ENCODE measurements at places on chromosomes 2 and 18.

GRCh38 chr18:34697233-34697632 lies 12.9 kb upstream of the DTNA start:
- no peak for DNase-seq

- no peak for DNase-seq
Measured at GRCh38 chr18:9016633-9017166, 85.8 kb upstream of the NDUFV2 start.

DNA sequence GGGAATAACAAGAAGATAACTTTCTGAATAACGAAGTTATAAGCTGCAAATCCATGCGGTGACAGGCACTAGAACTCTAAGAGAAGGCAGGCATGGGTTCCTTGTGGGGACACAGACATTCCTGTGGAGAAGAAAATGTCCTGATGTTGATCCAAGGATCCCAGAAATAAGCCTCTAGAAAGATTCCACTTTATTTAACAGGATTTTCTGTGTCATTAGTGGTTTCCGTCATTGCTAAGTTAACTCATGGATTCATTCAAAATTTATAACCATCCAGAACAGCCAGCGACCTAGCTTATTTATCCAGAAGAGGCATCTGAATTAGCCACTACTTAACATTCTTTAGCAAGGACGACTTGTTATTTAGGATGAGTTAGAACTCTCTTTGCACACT lies 10.0 kb upstream of the CD302 start:
- no peak for DNase-seq

GRCh38 chr18:73381699-73382036 lies 513.9 kb upstream of the NETO1 start:
- DNase-seq, result no peak

- DNase-seq, result no peak
Measured at GRCh38 chr2:102009557-102009956, 17.8 kb downstream of the IL1R2 start.

DNA sequence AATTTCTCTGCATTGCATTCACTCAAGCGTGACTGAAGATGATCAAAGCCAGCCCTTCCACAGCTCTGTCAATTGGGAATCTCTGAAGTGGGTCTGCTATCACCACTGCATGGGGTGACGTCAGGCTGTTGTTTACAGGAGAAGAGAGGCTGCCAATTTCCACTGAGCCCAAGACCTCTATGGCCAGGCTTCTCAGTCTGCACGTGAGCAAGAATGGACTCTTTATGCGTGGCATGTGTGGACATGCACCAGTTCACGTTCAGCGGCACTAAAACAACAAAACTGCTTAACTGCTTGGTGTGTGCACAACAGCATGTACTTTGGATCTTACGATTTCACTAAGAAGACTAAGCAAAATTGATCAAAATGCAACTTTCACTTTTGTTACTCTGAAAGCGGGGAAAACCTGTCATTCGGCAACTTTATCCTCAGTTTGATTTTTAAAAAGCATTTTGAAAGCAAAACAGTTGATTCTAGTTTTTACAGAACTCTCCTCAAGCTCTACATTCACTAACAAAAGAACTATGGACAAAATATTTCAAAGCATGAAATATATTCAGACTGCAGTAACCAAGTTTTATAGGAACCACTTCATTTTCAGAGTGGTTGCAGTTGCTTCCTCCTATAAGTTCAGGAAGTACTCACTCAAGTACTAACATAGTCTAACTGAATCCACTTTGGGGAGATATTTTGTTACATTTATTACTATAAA lies 77.0 kb upstream of the SERTAD2 start:
- DNase-seq, result peak; percentile 56

DNA sequence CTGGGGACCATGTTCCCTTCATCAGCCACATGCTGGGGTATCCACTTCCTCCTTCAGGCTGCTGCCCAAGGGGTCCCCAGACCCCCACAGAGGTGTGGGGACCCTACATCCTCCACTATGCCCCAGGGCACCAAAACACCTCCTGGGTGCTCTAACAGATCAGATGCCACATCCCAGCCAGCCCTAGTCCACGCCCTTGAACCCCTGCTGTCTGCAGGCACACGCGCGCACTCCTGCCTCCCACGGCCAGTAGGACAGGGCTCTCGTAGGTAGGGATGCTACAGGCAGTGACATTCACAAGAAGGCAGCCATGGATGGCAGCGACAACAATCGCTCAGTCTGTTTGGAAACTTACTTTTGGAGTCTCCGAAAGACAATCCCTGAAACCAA lies 3.0 kb upstream of the GPC1 start:
- no peak for DNase-seq

DNA sequence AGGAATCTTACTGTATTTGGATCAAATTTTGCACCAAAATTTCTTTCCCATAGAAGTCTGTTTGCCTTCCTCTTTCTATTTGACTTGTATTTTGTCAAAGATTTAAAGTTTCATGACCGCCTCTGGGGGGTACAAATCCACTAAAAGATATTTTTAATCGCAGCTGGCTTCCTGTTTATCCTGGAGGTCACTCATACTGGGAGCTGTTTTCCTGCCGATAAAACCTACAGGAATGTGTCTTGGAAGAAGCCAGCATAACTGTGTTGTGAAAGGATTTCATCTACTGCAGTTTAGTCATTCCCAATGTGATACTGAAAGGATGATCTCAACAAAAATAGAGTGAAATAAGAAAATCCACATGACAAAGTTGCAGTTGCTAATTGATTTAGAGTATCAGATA lies 184.0 kb downstream of the RIT2 start:
- DNase-seq, result no peak

DNA sequence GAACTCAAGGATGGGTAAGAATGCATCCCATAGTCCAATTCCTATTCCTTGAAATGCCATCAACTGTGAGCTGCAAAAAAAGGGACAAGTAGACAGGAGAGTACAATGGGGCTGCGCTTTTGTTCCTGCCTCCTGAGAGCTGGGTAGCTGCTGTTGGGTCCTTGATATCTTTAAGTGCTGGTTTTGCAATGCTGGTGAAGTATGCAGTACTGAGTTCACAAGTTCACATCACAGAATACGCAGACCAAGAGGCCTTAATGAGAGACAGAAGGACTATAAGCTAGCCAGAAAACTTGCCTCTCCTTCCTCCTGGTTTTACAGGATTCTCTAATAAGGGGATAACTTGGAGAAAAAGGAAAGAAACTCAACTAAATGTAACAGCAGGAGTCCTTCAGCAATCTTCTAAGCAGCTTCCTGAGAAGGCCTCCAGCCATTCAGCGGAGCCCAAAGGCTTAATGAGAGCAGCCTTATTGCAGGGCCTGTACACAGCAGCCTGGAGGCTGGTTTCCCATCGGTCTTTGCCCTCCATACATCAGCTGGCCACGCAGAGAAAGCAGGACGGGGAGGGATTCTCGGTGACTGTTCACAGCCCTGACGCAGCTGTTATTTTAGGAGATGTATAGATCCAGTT lies 293.1 kb downstream of the CDCA7 start:
- no peak for DNase-seq

DNA sequence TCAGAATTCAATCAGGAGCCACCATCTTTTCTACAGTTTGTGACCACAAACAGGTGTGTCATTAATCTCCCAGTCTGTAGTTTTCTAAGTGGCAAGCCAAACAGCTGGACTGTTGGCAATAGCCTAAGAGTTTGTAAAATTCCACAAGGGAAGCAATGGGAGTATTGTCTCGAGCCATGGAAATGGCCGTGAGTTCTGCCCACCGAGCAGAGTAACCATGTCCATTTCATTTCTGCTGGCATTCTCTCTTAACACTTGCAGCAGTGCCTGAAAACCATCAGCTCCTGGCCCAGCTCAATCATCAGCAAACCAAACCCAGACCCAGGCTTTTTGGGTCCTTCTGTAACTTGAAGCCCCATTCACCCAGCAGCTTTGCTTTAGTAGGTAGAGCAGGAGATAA lies 387.8 kb upstream of the CDH7 start:
- DNase-seq, result no peak

GRCh38 chr2:240336820-240337427 lies 98.5 kb upstream of the GPC1 start:
- DNase-seq, result no peak

- peak; percentile 21 for DNase-seq
Measured at GRCh38 chr2:138280999-138281695, 220.4 kb upstream of the SPOPL start.

GRCh38 chr2:187320846-187321245 lies 127.2 kb downstream of the CALCRL start:
- no peak for DNase-seq

DNA sequence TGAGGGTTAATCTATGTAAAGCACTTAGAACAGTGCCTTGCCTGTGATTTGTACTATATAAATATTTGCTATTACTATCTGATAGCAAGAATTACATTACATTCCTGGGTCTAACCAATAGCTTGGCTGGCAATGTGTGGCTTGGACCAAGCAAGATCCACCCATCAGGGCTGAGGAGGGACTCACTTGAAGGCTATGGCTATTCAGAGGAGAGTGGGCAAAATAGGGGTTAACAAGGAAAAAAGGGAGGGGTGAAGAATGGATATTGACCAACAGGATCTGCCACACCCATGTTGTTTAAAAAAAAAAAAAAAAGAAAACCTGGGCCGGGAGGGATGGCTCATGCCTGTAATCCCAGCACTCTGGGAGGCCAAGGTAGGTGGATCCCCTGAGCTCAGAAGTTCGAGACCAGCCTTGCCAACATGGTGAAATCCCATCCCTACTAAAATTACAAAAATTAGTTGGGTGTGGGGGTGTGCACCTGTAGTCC lies 20.0 kb upstream of the TMBIM1 start:
- DNase-seq, result no peak

DNA sequence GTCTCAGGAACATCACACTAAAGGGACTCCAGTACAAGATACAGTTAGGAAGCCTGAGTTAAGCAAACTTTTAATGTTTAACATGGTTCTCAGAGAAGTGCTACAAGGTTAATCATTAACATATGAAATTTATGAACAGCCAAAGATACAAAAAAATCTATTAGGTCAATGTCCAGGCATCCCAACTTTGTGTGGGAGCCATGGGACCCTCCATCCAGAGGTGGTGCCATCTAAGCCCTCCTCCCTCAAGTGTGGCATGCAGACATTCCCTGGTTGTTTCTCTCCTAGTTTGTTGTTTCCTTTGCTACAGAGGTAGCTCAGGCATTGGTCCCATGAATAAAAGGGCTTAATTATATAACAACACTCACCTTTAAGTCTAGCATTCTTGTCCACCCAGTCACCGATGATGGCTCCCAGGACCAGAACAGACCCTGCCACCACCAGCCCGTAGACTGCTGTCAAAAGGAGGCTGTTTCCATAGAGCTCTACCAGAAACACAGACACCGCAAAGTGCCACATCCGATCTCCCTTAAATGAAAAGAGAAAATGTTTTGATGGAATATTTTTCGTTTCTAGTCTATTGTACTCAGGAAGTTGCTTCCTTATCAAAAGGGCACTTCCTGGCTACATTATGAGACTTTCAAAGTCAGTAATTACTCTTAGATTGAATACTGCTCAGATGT lies 5.7 kb downstream of the SLC40A1 start:
- DNase-seq, result no peak

DNA sequence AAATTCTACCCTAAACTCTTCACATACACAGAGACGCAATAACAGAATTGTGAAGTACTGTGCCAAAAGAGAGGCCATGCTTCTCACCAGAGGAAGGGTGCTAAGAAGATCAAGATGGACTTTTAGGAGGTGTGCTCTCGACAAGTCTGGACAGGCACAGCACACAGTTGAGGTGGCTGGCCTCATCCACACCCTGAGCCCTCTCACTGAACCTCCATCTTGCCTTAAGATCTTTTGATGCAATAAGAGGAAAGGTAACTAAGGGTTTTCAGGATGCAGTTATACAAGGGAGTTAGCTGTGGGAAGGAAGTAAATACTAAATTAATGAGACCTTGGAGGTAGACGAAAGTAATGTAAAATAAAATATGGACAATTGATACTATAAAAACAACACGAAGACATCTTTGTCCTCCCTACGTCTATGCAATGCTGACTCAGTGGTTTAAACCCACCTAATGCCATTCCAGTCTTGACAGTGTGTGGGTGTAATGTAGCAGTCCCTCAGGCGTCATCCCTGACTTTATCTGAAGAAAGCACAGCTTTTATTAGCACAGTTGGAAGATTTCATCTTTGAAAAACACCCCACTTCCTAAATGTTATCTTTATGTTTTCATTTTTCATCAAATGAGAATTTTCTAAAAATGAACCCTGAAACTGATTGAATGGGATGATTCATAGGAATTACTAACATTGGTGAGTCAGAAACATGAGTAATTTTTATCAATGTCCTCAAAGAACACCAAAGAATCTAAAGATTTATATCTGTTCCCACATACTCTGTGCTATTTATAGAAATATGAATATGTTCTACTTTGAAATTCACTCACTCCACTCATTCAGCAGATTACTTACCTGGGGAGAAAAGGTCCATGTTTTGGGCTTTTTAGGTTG lies 34.0 kb upstream of the MALL start:
- no peak for DNase-seq

DNA sequence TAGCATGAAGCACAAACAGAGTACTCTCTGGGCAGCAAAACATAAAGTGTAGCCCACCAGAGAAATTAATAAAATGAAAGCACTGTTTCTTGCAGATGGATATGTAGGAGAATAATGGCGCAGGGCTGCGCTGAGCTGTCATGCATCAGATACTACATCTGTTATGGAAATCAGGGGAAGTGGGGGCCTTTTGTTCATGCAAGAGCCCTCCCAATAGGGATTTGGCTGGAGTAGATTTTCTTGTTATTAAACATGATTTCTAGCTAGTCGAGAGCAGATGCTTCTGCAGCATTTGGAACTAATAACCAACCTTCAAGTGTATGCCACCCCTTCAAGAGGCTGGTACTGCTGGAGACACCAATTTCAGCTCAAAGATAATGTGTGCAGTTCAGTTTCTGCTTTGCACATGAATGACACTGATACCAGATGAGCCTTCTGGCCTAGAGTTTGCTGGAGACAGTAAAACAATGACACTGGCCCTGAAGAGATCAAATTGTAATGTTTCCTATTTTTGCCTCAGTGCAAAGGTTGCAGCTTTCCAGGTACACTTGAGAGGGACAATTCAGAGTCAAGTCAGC lies 58.0 kb downstream of the RND3 start:
- DNase-seq, result peak; percentile 89

DNA sequence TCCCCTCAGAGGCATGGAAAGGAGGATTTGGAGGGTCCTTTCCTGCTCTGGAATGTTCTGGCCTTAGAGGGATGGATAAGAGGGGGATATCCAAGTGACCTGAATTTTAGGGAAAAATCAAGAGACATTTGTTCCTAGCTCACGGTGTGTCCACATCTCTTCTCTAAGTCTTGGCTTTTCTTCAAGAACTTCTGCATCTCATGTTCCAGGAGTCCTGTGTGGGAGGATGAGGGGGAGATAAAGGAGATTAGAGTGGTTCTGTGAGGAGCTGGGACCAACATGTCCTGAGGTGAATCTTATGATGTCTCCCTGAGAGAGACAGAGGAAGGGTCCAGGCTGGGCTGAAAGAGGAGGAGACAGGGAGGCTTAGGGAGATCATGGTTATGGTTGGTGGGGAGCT lies 11.7 kb downstream of the EMX1 start:
- DNase-seq, result no peak

DNA sequence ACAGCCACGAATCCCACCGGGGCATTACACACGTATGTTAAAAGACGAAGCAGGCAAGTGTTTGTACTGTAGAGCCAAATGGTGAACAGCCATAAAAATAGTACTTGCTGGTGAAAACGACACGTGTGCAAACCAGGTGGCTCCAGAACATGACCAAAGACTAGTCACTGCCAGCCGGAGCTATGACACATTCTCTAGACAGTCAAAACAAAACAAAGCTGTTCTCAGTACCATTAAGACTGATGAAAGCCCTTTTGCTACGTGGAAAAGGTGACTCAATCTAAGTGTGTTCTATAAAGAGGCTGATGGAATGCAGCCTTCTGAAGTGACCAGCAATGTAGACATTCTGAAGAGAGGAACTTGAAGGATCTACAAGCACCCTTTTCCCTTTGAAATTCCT lies 367.7 kb upstream of the NETO1 start:
- DNase-seq, result no peak
